ENCODE measurements at places on chromosomes 11 and 22.

DNA sequence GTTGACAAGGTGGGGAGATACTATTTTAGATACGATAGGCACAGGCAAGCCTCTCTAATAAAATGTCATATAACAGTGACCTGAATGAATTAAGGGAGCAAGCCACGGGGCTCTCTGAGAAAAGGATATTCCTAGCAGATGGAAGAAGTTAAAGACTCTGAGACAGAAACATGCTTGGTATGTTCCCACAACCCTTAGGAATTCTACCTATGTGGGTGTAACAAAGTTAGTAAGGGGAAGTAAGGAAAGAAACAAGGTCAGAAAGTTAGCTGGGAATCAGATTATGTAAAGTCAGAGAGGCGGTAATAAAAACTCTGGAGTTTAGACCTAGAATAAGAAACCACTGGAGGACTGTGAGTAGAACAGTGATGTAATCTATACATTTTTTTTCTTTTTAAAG is 59.7 kb upstream of the GDPD4 start:
- no peak for DNase-seq

DNA sequence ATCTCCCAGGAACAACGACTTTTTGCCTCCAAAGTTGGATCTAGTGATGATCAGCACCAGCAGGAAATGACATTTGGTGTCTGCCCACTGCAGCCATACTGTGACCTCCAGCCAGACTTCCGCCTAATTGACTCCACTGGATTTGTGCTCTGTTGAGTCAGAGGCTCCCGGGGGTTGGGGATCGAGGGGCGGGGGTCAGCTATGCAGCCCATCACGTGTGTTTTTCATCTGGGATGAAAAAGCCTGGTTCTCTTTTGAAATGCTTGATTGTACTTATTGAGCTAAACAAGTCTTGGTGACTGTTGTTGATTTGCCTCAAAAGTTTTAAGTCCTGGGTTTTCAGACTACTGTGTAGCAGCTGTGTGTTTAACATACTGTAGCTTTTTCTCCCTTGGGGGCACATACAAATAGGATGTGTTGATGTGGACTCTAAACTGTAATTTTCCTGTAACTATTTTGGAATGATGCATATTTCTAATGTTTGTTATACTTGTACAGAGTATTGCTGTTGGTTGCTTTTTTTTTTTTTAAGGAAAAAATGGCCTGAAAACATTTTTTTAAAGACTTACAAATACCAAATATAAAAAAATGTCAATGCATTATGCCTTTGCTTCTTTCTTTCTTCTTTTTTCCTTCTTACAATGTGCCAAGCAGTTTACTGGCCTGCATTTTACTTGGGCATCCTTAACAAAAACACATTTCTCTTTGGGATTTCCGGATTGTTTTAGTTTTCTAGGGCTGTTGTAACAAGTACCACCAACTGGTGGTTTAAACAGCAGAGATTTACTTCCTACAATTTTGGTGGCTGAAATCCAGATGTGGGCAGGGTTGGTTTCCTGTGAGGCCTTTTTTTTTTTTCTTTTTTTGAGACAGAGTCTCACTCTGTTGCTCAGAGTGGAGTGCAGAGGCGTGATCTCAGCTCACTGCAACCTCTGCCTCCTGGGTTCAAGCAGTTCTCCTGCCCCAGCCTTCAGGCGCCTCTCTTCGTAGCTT is 46.1 kb upstream of the OR4B1 start:
- DNase-seq: no peak

GRCh38 chr11:111363985-111364384 is 15.1 kb downstream of the POU2AF1 start:
- DNase-seq: no peak

GRCh38 chr11:91955206-91955605 is 269.4 kb upstream of the FAT3 start:
- DNase-seq: no peak

DNA sequence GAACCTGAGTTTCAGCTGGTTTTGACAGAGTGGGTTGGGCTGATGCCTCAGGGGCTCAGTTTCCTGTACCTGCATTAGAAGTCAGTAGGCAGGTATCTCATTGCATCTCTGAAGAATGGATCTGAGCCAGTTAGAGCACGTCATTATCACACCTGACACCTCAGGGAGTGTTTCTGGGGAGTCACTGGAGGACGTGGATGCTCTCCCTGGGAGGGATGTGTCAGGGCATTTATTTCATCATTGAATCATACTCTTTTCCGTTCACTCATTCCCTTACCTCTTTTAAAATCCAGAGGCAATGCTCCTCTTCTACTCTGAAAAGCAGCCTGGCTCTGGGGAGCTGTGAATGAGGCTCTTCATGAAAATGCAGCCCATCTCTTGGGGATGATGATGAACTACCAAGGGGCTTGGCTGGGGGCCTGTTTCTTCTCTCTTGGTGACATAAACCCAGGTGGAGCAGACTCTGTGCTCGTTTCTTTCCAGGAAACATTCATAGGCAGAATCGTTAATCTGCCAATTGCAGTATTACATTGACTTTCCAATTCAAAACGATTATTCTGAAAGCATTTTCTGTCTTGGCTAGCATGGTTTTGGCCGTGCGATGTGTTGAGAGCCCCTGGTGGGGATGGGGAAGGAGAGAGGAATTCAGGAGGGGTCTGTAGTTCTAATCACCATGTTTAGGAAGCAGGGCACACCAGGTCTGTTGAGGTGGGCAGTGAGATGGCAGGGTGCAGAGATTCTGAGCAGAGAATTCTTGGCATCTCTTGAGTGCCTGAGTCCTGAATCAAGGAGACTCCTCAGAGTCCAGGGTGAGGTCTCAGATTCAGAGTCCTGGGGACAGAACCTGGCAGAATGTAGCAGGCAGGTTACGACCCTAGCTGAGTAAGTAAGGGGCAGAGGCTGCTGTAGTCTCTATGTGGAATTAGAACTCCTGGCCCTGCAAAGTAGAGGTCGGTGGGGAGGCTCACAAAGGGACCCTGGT is 12.6 kb downstream of the PARVA start:
- no peak for DNase-seq
